Activated T-helper 1 cell treated with anti-CD3 and anti-CD28 coated beads, Interleukin-2, amount 50 U/mL, for 16 hours (primary cell): ENCODE measurements at places on chromosomes 2 and 18.

DNA sequence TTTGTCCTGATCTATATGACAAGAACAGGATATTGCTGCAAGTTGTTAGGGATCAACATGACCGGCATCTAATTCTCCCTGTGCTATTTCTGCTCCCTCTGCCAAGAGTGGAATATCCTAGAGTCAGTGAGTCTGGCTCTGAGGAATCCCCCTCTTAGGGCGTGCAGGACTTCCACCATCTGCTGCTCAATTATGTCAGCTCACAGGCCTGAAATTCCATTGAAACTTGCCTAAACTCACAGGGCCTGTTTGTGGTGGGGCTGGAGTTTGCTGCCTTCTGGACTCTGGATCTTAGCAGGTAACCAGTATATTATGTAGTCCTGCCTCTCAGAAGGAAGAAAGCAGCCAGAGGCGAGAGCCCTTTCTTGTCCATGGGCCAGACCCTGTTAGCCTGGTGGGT is 323.0 kb downstream of the TSN start:
- no peak for DNase-seq

DNA sequence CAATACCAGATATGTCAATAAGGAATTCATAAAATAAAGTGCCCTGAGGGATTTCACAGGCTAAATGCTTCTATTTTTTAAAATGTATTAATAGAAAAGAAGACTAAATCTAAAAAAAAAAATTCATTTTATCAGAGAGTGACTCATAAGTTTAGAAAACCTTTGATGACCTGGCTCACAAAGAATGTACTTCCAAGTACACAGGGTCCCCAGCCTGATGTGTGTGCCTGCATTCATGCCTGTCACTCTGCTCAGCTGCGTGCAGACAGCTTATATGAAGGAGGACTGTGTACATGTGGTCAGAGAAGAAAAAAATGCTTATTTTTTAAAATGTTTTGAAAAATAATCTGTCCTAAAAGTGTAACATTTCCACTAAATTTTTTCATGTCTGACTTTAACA is 3.0 kb upstream of the CPS1 start:
- DNase-seq = no peak

DNA sequence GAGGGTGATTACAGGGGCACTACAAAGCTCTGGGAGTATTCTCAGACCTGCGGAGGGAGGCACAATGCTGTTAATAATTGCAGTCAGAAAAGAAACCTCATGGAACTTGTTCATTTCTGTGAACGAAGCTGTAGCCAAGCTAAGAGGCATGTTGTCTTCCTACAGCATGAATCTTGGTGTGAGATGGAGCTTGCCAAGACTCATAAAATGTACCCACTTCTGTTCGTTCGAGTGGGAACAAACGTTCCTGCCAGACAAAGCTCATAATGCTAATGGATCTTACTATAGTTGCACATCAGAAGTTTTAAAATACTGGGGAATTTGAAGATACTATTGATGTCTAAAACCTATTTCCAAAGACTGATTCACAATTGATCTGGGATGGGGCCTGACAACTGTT is 489.1 kb downstream of the ZEB2 start:
- no peak for DNase-seq

GRCh38 chr2:43539436-43539835 is 56.4 kb downstream of the THADA start:
- no peak for DNase-seq

DNA sequence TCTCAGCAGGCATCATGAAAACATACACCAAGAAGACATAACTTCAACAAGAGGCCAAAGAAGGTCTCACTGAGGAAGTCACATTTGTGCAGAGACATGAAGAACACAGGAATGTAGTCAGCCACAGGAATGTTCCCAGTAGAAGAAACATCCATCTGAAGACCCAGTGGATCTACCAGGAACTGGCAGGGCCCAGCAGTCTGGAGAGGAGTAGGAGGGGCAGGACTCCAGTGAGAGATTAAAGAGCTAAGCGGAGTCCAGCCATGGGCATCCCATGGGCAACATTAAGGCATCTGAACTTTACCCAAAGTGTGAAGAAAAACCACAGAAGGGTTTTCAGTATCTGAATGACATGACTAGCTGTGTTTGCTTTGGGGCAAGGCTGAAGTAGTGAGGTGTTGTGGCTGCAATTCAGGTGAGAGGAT is 103.1 kb downstream of the UPP2 start:
- DNase-seq = no peak

DNA sequence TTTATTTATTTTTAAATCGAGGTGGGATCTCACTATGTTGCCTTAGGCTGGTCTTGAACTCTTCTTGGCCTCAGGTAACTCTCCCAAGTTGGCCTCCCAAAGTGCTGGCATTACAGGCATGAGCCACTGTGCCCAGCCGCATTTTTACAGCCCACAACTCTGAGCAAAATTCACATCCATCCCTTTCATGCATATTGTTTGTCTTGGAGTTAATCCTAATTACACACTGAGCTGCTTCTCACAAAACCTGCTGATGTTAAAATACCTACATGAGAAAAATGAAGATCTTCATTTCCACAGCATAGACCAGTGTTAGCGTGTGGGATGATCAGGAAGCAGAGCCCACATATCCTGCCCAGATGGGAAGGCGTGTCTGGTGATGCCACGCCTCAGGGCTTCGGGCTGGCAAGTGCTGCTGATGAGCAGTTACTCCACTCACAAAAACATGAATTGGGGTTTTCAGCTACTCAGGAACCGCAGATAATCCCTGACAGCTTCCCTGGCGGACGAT is 14.6 kb downstream of the ITGB1BP1 start:
- no peak for DNase-seq

DNA sequence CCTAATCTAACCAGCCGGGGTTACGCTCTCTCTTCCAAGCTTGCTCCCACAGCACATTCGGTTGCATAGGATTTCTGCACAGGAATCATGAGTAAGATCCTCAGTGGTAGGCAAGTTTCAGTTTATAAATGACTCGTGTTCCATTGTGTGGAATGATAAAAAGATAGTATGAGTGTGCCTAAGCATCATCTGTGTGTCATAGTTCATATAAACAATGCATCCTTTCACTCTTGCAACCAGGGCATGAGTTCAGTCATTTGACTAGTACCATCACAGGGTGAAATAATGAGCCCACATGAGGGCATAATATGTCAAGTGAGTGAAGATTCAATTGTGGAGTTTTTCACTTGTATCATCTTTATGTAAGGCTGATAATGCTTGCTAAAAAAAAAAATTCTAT is 417.1 kb upstream of the CDH2 start:
- DNase-seq = no peak

DNA sequence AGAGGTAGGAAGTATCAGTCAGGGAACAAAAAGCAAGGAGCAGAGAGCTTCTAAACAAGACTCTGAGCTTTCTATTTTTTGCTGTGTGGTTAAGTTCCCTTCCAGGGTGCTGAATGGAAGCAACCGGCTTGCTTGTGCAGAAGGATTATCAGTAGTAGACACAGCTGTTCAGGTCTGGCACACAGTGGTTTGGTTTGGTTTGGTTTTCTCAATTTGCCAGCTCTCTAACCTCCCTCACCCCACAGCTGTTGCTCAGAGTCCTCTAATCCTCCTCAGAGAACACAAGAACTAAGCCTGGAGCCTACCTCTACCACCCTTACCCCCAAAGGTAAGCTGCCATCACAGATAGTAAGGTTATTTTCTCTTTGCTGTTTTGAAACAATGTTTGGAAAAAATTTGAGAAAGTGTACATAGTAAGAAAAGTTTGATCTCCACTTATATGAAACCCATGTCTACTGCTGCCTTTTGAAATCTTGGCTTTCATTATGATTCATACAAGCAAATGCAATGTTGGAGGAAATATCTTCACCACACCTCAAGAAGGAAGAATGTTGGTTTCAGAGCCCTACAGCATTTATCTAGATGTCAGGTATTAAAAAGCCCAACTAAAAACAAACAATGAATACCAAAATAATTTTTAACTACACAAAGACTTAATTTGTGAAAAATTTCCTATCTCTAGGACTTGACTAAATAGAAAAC is 255.3 kb downstream of the NR4A2 start:
- no peak for DNase-seq

DNA sequence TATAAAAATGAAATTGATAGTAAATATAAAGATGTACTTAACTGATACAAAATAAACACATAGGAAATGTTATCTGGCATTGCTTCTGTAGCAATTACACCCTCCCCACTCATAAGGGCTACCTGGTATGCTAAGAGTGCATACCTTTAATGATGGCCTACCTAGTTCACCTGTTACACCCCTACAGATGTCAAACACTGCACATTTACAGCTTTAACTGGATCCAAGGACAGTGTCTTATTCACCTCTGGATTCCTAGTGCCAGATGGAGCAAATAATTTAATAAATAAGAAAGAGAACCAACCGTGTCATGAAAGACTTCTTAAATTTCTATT is 15.3 kb upstream of the SEC11C start:
- DNase-seq = no peak

DNA sequence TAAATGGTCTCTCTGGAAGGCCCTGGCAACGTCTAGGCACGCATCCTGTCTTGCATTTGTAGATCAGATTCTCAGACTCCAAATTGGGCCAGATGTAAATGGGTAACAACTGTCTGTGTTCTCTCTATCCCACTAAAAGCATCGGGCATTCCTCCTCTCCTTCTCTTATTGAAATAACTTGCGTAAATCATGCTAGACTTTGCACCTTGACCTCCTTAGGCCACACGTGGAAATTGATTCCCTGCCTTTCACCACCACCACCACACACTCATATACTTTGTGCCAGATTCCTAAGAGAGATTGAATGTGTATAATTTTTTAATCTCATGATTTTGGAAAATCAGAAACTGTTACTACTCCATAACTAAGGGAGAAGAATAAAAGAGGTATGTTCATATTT is 21.3 kb downstream of the MAPRE3 start:
- DNase-seq = no peak

- no peak for DNase-seq
Measured at GRCh38 chr2:2926009-2926857, 451.4 kb downstream of the EIPR1 start.

DNA sequence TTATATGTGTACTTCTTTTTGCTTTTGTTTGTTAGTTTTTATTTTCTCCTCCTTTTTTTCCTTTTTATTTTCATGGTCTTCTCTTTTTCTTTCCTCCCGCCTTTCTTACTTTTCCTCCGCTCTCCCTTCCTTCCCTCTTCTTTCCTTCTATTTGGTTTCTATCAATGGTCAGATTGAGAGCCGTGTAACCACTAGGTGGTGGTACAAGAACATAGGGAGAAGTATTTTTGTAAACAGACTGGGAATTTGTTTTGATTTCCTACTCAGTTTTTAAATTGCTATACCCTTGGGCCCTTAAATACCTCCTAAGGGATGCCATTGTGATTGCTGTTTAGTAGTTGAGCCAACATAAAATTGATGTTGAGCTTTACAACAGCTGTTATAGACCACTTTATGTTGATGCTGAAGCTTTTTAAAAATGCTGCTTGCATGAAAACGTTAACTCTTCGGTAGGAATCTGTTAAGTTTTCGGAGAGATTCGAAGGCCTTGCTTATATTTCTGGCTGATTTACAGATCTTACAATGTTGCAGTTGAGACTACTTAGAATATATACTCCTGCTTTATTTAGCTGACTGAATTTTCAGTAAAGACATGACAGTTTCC is 124.2 kb downstream of the UBE2E3 start:
- DNase-seq = no peak

DNA sequence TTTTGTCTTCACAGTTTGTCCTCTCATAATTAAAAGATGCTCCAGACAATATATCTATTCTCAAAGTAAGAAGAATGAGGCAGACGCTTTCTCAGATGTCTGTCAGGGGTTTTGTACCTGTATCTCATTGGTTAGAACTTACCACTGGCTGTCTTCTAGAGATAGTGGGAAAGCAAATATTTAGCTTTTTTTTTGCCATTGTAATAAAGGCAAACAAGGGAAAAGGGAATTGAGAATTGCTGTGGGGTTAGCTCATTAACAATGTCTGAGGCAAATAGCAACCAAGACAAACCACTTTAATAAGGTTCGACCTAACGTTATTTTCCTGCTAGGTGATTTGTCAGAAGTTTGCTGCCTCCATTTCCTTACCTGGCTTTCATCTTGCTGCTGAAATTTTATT is 30.0 kb downstream of the ZNF638 start:
- no peak for DNase-seq

GRCh38 chr2:209619782-209620181 is 151.8 kb upstream of the UNC80 start:
- no peak for DNase-seq

GRCh38 chr18:77911971-77912605 is 662.4 kb downstream of the GALR1 start:
- no peak for DNase-seq

GRCh38 chr2:21412944-21413443 is 289.2 kb downstream of the TDRD15 start:
- DNase-seq = no peak

DNA sequence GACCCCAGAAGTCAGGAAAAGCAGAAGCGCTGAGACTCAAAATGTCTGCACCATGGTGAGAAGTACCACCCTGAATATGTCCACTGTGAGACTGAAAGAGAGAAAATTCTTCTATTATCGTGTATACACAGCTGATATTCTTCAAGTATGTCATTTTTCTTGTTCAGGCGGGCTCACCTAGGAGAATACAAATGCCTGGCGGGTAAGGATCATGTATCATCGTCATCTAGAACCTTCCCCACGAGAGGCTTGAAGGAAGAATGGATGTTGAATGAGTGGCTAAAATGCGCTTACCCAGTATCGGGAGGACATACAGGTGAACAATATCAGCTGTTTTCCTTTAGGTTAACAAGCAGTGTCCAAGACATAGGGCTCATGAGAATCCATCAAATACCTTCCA is 21.1 kb upstream of the ARL4C start:
- no peak for DNase-seq

- DNase-seq = no peak
Measured at GRCh38 chr2:128385365-128385764, 66.7 kb upstream of the HS6ST1 start.

GRCh38 chr2:219041252-219041651 is at the start of gene CFAP65:
TSS of gene CFAP65 (minus strand) at chr2:219041516. CDS start at chr2:219039048, 2,468 bp downstream.
- DNase-seq = no peak

- no peak for DNase-seq
Measured at GRCh38 chr2:188388831-188389230, 97.2 kb downstream of the GULP1 start.

DNA sequence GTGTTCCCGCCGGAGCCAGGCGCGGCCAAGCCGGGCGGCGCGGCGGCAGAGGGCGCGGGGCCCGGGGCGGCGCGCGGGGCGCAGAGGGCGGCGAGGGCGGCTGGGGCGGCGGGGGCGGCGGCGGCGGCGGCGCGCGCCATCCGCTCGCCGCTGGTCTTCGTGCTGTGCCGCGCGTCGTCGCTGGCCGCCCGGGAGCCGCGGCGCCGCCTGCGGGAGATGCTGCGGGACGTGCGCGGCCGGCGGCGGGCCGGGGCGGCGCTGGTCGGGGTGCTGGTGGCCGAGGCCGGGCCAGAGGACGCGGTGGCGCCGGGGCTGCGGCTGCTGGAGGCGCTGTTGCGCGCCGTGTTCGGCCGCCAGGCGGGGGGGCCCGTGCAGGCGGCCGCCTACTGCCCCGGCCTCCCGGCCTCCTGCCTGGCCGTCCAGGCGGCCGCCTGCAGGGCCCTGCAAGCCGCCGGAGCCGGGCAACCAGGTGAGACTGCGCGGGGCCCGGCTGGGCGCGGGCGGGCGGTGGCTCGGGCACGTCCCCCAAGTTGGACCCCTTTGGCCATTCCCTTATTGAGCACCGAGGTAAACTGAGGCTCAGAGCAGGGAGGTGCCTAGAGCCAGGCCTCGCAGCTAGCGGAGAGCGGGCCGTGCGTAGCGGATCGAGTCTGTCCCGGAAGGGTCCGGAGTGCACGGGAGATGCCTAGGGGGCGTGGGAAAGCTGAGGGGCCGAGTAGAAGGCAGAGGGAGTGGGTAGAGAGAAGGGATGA is 584 bp downstream of the C2orf72 start:
- DNase-seq = no peak

- no peak for DNase-seq
Measured at GRCh38 chr2:70671092-70671675, 96.8 kb downstream of the ADD2 start.
